ENCODE measurements at places on chromosomes 4 and X. TPM values are rescaled to one million over a fixed set of nuclear protein-coding genes. Genes with fewer than 3 reads are reported as not detected.

DNA sequence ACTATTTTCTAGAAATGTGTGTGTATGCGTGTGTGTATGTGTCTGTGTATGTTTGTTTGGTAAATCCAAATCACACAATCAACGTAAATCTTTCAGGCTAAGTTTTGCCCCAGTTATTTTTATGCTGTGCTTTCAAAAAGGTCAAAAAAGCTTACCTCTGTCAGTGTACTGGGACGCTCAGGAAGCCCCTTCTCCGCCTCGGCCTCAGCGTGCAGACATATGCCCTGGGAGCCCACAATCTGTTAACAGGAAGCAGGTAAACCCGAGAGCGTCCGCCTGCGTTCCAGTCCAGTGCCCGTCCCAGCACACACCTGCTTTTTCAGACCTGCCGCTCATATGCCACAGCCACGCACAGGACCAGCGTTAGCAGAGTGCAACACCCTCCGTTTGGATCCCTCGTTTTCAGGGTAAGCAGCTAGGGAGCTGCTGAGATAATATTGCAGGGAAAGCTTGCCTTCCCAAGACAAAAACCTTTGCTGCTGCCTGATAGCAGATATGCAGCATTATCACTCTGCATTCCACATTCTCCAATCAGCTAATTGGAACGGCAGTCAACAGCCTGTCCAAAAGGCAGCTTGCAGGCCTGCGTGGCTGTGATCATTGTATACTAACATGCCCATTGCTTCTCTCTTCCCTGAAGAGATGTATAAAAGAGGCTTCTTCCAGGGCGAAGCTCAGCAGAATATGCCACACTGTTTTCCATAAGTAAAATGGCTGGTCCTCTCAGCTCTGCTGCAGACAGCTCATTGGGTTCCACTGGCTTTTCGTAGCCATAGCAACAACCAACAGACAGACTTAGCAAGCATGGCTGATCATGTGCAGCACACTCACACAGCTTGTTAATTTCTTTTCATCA is at the start of gene SORBS2:
SORBS2 (minus strand) TSS at position 686 of the 856 bp plus-strand sequence. CDS start 121,623 bp downstream, outside the sequence.
- H3K4me3 ChIP-seq: no peak within 1 kb of the TSS

DNA sequence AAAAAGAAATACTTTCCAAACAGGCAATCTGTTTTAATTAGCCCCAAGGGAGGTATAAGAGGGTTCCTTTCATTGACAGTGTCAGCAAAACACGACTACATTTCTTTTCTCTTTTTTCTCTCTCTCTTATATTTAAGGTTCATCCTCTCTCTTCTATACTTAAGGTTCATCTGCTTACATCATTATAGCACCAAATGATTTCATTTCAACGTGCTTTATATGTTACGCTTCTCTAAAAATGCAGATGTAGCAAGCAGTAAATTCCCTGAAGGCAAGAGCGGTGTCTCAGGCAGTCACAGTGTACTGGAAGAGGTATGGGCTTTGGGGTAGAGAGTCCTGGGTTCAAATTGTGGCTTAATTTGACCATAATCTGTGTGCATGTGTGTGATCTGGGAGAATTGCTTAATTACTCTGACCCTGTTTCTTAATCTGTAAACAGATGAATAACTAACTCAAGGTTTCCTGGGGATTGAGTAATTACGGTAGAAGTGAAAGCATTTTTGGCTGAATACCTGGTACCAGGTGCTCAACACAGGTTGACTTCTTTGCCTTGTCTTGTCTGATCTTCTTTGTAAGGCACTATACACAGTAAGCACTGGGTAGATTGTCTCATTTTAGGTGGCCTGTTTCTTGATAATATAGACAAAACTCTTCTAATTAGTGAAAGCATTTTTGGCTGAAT is 180.8 kb downstream of the SPRY1 start:
- no peaks in the 10 kb centered on the region for H3K27me3 ChIP-seq
- no peak for DNase-seq
- no peak overlapping the region for H3K27ac ChIP-seq
- no peaks in the 10 kb centered on the region for H3K36me3 ChIP-seq
- no peaks in the 10 kb centered on the region for H3K4me1 ChIP-seq

DNA sequence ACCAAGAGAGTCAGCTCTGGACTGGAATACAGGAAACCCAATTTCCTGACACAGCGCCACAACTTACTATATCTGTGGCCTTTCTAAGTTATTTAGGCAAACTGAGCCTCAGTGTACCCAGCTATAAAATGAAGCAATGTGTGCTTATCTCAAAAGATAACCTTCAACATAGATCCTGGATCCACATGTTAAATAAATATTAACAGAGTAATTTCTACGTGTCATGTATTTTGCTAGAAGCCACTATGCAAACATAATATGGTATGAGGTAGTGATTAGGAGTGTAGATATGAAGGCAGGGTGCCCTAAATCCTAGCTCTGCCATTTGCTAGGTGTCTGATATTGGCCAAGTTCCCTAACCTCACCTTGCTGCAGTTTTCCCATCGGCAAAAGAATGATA is 527.0 kb downstream of the RAB28 start:
- DNase-seq: no peak
- H3K4me3 ChIP-seq: no peak overlapping the region
- H3K4me1 ChIP-seq: no peaks in the 10 kb centered on the region
- H3K36me3 ChIP-seq: no peaks in the 10 kb centered on the region
- H3K27ac ChIP-seq: no peak overlapping the region

DNA sequence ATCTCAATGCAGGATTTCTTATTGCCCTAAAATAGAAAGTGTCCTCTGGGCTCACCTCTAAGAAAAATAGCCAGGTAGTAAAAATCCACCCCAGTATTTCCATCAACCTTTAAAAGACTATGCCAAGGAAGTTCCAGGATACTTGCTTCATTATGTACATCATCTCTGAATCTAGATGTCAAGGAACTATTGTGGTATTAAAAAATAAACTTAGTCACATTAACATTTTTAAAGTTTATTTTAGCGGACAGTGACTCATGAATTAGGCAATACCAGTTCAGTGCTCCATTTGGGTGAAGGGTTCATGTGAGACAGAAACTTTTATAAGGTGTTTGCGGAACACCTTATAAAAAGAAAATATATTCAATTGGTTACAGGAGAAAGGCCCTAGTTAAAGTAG is 209.2 kb downstream of the ADAM29 start:
- no peak overlapping the region for H3K4me3 ChIP-seq
- H3K27me3 ChIP-seq: no peaks in the 10 kb centered on the region

- H3K27ac ChIP-seq: no peak overlapping the region
- H3K27me3 ChIP-seq: no peaks in the 10 kb centered on the region
- DNase-seq: no peak
- H3K36me3 ChIP-seq: no peaks in the 10 kb centered on the region
- no peak overlapping the region for H3K4me3 ChIP-seq
Observed at GRCh38 chr4:168587411-168588125, 90.7 kb downstream of the PALLD start.

The ZNF718 gene
- 8.3 TPM for total RNA-seq

The CLOCK gene
- total RNA-seq: 11.6 TPM

The FREM3 gene
- not detected for total RNA-seq

The MTMR8 gene
- total RNA-seq: 3.9 TPM

Data from T-cell (primary cell).